Stimulated activated CD4-positive, alpha-beta T cell treated with anti-CD3 and anti-CD28 coated beads, Interleukin-1b, Interleukin-23, amount 100 ng/mL, for 48 hours (primary cell): ENCODE measurements at places on chromosomes 3 and 15.
A peak's percentile ranks its signal among the peaks of the same experiment; 100 is the strongest.

- no peak for DNase-seq
These were observed 530.6 kb upstream of the IL12A start for GRCh38 chr3:159458010-159458409.

GRCh38 chr3:70096376-70097066, 97.0 kb downstream of the SAMMSON start:
- DNase-seq, result peak; percentile 6

GRCh38 chr15:85335193-85335942, 45.0 kb upstream of the AKAP13 start:
- DNase-seq, result no peak

- no peak for DNase-seq
These were observed 952.6 kb downstream of the AGBL1 start for GRCh38 chr15:87032295-87032694.

DNA sequence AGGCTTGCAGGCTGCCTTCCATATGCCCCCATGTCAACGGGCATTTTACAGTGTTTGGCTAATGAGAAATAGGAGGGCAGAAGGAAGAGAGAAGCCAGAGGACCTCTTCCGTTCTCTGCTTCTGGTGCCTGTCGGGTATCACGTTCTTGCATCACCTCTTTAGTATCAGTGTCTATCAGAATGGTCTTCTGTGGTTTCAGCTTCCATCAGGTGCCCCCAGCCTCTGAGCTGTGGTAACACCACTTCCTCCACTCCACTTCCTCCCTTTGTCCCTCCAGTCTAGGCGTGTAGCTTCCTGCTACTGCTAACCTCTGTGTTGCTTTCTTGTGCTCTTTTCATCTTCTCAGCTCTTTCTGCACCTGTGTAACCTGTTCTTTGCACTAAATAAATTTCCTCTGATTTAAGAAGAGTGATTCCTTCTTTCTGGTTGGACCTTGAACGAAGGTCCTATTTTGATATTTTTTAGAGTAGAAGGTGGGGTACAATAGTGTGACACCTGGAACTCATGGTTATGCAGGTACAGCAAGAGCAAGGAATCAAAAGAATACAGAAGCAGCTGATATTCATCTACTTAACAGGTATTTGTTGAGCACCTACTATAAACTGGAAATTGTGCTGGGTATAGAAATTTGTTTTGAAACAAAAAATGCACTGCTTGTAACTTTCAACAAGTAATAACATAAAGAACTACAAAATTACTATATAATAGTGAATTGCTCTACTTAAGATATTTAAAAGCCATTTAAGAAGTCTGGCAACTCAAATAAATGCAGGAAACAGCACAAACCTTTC, 27.4 kb upstream of the FOXB1 start:
- peak; percentile 41 for DNase-seq

DNA sequence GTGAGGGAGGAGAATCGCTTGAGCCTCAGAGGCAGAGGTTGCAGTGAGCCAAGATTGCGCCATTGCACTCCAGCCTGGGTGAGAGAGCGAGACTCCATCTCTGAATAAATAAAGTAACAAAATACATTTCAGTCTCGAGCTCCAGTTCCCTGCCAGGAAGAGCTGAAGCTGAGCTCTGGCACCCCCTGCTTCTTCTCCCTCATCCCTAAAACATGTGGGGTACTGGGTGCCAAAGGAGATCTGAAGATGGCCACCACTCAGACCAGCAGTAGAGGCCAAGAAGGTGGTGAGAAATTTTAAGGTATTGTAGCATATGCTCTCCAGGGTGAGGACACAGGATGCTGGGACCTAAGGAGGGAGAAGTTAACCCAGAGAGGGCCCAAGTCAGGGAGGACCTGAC, 75.0 kb upstream of the CGNL1 start:
- no peak for DNase-seq

DNA sequence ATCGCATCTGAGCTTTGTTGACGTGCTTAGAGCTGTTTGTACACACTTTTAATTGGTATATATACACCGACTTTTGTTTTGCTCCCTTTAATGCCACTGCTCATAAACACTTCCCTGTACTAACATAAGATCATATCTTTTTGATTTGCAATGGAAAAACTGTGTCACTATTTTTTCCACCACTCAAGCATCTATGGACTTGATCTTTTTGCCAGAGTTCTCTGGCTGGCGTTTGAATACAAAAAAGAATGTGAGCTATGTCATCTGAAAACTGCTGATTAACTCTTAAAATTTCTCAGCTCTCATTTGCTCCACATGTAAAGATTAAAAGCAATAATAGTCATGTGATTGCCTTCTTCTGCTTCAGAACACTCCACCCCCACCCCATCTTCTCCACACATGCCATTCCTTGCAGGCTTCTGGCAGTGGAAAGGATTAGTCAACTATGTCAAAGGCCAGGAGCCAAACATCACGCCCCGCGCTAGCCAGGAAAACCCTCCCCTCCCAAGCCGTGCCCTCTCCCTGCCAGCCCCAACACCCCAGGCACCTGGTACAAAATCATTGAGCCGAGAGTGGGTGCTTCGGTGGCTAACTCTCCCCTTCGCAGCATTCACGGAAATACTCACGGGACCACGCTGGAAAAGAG, 123.4 kb upstream of the MEF2A start:
- DNase-seq, result no peak

GRCh38 chr3:177694951-177695350, 497.7 kb upstream of the TBL1XR1 start:
- no peak for DNase-seq

GRCh38 chr3:120791010-120791409, 48.5 kb downstream of the GTF2E1 start:
- DNase-seq, result no peak

GRCh38 chr3:24343084-24343783, 151.4 kb downstream of the THRB start:
- DNase-seq, result no peak

DNA sequence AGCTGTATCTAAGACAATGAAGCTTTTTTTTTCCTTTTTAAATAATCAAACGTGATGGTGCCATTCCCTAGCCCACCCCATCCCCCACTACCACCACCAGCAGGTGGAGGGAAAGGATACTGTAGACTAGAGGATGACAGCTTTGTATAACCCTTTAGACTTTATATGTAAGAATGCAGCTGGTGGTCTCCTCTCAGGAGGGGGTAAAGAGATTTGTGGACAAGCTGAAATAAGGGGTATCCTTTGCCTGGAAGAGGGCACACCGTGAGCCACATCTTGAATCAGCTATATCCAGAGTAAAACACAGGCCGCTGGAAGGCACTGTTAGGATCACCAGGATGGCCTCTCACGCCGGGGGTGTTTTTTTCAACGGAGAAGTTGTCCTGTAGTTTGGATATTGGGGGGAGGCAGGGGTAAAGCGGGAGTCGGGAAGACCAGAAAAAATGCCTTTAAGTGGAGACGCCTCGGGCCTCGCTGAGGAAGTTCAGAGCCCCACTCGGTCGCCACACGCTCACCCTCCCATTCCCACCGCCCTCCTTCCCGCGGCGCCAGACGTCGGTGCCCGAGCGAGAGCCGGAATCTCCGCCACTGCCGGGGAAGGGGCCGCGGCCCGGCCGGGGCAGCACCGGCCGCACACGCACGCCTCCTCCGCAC, 986 bp downstream of the KPNA4 start:
- DNase-seq, result peak; percentile 15

GRCh38 chr3:53069422-53070068, 23.7 kb upstream of the SFMBT1 start:
- DNase-seq, result no peak

DNA sequence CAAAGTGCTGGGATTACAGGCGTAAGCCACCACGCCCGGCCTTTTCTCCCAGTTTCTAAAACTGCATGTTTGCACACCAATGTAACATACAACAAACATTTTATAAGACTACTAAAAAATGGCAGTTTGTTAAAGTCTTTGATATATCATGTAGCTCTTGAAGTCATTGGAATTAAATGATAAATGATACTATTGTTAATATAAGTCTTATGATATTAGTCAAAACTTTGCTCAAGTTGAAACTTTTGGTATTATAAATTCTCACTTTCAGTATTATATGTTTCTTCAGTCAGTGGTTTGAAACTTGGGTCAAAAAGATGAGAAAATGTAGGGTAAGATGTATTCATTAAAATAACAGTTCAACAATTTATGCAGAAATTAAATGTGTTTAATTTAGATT, 117.6 kb upstream of the TBL1XR1 start:
- no peak for DNase-seq

DNA sequence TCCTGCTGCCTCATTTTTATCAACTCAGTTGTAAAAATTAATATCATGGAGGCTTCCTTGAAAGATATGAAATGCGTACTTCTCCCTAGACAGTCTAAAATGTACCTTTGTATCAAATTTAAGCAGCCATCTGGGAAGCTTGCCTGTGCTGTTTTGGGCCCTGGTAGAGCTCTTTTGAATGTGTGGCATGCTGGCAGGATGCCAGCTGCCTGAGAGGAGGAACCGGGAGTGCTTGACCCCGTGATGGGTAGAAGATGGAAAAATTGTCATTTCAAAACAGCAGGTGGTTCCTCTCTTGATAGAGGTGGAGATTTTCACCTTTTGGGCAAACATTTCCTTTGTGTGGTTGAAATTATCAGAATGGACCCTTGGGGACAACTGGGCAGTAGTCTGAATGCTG, 245.3 kb downstream of the RPLP1 start:
- no peak for DNase-seq

- no peak for DNase-seq
These were observed 781.8 kb downstream of the ROBO1 start for GRCh38 chr3:78985981-78986380.

GRCh38 chr3:193978030-193978429, 157.9 kb upstream of the HES1 start:
- no peak for DNase-seq

- DNase-seq, result no peak
These were observed 34.8 kb upstream of the WNT5A start for GRCh38 chr3:55521738-55522421.

DNA sequence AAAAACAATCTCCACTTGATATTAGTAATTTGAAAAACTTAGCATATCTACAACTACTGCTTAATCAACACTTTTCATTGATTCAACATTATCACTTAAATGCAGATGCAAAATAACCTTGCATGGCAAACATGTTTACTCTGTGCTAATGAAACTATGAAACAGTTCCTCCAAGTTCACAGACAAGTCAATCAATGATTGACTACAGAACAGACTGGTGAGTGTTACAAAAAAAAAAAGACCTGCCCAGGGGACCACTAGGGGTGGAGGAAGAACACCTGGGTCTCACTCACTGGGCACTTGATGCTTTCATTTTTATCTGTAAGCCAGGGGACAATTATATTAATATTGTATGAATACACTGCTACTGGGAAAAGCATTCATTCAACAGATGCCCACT, 4.3 kb upstream of the NR2C2 start:
- no peak for DNase-seq

DNA sequence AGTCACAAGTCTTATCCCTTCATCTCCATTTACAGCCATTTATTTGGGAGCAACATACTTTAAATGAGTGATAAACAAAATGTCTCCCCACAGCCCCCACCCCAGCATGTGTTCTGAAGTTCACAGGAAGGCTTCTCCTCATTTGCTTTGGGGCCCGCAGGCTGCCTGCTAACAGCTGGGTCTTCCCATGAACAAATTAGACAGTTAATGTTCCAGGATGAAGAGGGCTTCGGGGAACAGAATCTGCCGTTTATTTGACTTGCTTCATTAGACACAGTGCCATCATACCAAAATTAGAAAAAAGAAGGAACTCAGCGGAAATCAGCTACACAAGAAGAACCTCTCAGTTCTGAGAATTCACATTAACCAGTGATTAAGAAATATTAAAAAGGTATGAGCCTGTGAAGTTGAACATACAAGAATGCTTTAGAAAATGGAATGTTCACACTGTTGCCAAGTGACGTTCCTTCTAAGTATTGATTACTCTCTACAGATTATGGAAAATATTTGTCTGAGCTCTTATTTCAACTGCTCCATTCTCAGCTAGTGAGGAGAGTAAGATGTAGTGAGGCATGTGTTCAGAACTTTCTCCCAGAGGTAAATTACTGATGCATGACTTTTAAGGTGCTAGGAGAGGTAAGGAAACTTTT, 107.5 kb upstream of the THBS1 start:
- no peak for DNase-seq

- no peak for DNase-seq
These were observed 34.6 kb upstream of the FGD5 start for GRCh38 chr3:14784087-14784681.

GRCh38 chr15:100265641-100266035, 76.1 kb downstream of the ADAMTS17 start:
- DNase-seq, result no peak

- DNase-seq, result no peak
These were observed 139.2 kb upstream of the MEF2A start for GRCh38 chr15:99426431-99427105.

DNA sequence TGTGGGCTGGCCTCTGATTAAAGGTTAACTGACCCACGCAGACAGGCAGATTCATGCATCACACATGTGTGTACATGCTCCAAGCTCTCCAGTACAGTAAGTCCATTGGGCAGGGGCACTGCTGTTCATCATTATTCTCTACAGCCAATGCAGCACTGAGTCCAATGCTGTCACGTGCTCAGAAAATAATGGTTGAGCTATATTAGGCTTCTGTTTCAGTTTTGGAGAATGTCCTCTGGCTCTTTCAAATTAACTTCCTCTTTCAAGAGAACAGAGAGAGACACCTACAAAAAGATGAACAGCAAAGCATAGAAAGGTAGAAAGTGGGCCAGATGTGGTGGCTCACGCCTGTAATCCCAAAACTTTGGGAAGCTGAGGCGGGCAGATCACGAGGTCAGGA, 202.6 kb downstream of the MEX3B start:
- no peak for DNase-seq

DNA sequence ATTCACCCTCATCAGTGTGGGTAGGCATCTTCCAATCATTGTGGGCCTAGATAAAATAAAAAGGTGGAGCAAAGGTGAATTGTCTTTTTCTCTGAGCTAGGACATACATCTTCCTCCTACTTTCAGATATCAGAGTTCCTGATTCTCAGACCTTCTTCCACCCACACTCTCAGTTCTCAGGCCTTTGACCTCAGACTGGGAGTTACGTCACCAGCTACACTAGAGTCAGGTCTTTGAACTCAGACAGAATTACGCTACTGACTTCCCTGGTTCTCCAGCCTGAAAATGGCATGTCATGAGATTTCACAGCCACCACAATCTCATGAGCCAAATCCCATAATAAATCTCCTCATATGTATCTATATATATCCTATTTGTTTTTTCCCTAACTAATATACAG, 39.0 kb downstream of the STRIT1 start:
- DNase-seq, result no peak

- DNase-seq, result no peak
These were observed 201.2 kb downstream of the OPA1 start for GRCh38 chr3:193794002-193794881.
